Left cardiac atrium (tissue), 4 donors: ENCODE measurements at places on chromosomes 3 and 15. TPM values are rescaled to one million over a fixed set of nuclear protein-coding genes. Genes with fewer than 3 reads are reported as not detected.
A peak's percentile ranks its signal among the peaks of the same experiment; 100 is the strongest.

DNA sequence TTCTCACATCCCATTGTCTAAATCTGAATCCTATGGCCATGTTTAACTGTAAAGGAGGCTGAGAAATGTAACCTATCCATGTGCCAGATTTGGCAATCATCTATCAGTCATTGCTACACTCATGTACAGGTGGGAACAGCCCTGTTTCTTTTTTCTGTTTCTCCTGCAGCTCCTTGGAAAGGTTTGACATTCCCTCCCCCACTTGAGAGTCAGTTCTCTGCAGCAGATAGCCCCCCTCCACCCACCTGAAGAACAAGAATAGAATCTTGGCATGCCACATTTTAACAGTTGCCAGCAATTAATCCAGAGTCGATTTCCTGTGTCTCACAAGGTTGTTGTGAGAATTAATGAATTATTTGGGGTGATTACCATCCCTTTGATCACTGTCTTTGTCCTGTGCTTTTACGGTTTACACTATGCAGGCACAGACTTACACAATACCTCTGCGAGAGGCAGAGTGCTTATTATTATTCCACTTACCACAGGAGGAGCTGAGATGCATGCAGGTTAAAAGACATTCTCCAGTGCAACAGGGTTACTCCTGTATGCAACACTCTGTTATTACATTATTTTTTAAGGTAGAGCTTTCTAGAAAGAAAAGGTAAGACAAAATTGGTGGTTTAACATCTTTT is 351.0 kb upstream of the THRB start:
- no peak for DNase-seq

GRCh38 chr15:27993996-27994780 is 104.9 kb downstream of the OCA2 start:
- DNase-seq = no peak

GRCh38 chr3:122298239-122298638 is 26.8 kb upstream of the CSTA start:
- no peak for DNase-seq

GRIP2 gene
- total RNA-seq = 18.2 TPM

ZKSCAN7 gene
- total RNA-seq = 2.8 TPM

DNA sequence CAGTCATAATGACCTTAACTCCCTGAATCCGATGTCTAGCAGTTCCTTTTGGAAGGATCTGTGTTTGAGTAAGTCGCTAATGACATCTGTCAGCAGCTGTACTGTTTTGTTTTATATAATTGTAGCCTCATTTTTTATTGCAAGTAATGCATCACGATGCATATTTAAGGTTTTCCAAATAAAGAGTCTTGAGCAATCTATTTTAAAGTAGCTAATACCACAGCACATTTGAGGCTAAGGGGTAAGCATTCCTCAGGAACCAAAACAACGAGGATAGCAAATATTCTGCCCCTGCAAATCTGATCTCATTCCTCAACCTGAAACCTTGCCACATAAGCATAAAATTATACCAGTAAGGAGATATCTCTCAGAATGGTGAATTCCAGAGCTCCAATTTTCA is 98.7 kb downstream of the TBC1D5 start:
- no peak for DNase-seq

DNA sequence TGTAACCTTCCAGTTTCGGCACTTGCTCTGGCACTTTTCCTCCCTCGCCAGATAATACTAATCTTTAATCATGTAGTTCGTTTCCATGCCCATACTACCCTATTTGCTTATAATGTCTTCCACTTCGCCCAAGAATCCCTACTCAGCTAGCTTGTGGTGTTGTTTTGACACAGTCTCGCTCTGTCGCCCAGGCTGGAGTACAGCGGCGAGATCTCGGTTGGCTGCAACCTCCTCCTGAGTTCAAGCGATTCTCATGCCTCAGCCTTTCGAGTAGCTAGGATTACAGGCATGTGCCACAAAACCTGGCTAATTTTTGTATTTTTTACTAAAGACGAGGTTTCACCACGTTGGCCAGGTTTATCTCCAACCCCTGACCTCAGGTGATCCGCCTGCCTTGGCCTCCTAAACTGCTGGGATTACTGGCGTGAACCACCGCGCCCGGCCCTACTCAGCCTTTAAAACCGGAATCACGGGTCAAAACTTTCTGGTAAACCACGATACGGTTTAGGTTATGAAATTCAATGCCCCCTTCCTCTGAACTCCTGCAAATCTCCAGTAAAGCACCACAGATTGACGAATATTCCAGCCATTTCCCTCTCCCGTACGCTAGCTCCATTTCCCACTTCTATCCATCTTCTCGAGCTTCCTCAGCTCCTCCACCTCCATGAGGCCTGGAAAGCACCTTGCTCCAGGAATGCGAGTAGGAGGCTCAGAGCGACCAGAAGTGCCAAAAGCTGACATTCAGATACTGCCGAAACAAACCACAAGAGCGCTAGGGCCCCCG is 878 bp upstream of the RAD51 start:
- no peak for DNase-seq

DNA sequence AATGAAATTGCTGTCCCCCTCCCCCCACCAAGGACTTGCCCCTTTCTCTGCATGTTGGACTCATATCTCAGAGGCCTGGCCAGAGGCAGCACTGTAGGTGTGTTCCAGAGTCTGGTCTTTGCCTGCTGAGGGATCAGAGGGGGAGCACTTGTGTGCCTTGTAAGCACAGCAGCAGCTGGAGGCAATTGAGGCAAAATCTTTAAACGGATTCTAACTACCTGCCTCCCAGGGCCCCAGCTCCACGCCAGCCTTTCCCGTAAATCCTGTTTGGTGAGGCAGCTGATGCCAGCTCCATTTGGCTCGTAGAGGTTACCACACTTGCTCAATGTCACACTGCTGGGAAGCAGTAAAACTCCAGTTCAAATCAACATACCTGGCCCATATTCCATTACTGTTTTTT is 2.3 kb upstream of the IDH2 start:
- no peak for DNase-seq

- DNase-seq = no peak
Measured at GRCh38 chr3:42526616-42527367, 24.3 kb downstream of the VIPR1 start.

GRCh38 chr15:54547491-54547890 is 569.2 kb downstream of the UNC13C start:
- no peak for DNase-seq

DNA sequence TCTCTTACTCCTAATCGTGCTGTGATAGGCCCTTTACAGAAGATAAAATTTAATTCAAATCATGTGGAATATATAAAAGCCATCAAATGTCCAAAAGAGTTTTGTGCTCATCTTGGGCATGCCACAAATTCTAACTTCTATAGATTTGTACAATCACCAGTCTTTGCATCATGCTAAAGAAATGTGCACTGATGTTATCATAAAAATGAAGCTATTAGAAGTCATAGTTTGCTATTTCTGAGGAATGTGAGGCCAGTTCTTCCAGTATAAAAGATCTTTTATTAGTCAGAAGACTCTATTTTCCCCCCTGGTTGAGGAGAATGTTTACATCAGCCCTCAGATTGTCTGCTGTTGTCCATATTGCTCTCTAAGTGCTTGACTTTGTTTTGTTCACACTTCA is 2.1 kb upstream of the ANXA2 start:
- DNase-seq = no peak

ACTC1 gene
- total RNA-seq = 12,863 TPM

DNA sequence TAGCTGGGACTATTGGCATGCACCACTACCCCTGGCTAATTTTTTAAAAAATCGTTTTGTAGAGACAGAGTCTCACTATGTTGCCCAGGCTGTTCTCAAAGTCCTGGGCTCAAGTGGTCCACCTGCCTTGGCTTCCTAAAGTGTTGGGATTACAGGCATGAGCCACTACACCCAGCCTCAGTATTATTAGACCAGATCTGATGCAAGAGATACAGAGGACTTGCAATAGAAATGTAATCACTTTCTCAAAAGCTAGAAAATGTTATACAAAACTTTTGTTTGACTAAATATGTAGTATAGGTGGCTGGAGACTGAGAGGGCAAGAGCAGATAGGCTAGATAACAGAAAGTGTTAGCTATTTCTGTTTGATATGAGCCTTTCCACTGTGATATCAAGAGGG is 531.9 kb downstream of the SOX2 start:
- DNase-seq = no peak

DNA sequence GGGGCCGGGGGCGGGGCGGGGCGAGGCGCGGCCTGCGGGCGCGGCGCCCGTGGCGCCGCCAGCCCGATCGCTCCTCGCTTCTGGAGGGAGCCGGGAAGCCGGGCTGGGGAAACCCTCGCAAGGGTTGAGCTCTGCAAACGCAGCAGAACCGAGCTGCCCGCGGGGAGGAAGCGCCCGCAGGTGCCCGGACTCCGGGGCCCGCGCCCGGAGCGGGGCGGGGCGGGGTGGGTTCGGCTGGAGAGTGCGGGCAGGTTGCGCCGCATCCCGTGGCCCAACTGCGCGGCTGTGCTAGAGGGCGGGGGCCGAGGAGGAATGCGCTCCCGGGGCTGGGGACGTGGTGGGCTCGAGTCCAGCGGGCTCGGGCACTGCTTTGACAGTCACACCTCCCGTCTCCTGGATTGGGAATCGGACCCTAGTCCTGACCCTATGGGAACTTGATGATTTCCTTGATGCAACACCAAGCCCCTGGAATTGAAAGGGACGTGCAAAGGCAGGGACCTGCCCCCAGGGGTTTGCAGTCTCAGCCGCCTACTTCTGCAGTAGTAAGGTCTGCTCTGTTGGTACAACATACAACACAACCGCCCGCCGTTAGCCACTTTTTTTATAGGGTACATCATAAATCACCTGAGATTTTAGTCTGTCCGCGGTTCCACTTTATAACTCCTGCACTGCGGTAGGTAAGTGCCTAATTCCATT is 34.3 kb downstream of the ZBTB38 start:
- peak; percentile 77 for DNase-seq

MAP6D1 gene
- total RNA-seq = 2.2 TPM

GPR27 gene
- 2.3 TPM for total RNA-seq

GRCh38 chr3:8657804-8658305 is 13.3 kb upstream of the SSUH2 start:
- DNase-seq = no peak

STRIT1 gene
- total RNA-seq = not detected

CEP19 gene
- 1.7 TPM for total RNA-seq

DNA sequence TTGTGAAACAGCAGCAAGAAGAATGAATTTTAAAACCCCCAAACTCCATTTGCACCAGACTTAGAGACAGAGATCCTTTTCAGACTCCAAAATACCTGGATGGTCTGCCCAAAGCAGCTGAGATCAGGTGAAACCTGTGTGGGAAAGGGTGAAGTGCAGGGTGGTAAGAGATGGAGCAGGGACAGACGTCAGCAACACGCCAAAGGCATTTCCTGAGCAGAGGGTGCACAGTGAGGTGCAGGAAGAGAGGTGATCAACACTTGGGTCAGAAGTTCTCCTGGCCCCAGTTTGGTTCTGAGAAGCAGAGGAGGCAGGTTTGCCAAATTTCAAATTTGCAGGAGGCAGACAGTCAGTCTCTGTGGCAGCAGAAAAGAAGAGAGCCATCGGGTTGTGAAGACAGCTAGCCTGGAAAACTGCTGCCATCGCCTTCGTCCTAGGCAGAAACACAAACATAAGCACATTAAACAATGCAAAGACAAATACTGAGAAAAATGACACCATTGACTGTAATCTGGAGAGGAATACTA is 9.8 kb downstream of the CCR4 start:
- DNase-seq = no peak

KLHL40 gene
- total RNA-seq = not detected

ISLR2 gene
- 1.9 TPM for total RNA-seq

DNA sequence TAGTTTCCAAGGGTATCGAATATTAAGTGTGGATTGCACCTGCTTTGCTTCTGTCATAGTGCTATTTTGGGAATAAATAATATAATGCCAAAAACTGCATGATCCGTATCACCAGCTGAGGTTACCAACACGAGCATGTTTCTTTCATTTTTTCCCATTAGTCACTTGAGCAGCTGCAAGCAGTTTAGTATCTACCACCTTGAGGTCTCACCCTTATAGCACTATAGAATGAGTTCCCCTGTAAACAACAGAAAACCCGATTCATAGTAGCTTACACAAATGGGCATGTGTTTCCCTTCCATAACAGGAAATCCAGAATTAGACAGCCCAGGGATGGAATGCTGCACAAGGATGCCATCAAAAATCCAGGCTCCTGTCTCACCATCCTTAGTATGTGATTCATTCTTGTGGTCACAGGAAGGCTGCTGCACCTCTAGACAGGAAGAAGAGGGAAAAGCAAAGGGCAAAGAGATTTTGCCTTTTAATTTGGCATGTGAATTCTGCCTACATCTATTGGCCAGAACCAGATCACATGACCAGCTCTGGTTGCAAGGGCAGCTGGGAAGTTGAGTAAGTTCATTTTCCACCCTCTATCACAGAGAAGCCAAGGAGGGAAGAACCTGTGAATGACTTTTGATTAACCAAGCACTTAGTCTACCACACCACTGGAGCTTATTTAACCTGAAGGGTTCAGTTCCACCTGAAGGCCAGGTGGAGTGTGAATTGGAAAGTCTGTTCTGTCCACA is 91.3 kb upstream of the SLC25A36 start:
- DNase-seq = no peak

DGKG gene
- total RNA-seq = 13.3 TPM

ATP10A gene
- total RNA-seq = 2.4 TPM

SPRED1 gene
- total RNA-seq = 19.9 TPM

DNA sequence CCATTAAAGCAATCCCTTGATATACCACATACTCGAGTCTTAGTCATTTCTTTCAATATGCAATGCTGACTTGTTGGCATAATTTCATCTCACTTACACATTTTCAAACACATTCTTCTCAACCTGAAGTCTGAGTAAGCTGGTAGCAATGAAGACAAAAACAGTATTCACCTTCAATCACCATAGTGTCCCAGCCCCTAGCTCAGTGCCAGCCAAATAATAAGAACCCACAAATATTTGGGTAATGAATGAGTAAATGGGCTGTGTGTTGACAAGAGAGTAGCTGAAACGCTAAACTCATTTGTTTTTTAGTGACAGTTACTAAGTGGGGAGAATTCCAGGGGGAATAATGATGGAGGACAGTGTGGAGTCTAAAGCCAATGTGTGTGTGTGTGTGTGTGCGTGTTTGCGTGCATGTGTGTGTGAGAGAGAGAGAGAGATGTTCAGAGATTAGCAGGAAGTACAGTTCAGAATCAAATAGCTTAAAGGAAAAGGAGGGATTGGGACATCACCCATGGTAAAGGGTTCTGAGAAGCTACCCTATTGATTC is 165.7 kb downstream of the GAP43 start:
- DNase-seq = no peak

DNA sequence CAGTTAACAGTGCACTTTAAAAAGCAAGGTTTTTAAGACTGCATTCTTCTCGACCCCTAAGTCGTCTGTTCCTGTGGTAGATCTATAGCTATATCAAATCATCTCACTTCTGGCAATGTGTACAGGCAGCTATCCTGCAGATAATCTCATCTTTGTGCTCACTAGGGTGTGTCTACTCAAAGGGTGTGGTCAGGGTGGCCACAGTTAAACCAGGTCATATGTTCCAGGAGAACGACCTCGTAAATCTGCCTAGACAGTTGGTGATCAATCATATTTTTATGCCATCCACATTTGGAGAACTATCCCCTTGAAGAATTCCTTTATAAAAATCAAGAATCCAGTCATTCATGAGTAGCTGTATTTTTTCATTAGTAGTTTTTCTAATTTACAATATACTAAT is 3.0 kb downstream of the VEPH1 start:
- no peak for DNase-seq

GRCh38 chr3:16725972-16726371 is 120.7 kb upstream of the DAZL start:
- no peak for DNase-seq

SEMA4B gene
- 41.2 TPM for total RNA-seq
